ENCODE measurements at places on chromosomes 5 and 9. TPM values are rescaled to one million over a fixed set of nuclear protein-coding genes. Genes with fewer than 3 reads are reported as not detected.

Gene CRAT
- total RNA-seq: 33.6 TPM

Gene FAM169A
- 1.2 TPM for total RNA-seq

Gene MARVELD2
- total RNA-seq: 1.3 TPM

Gene TRPM3
- 0.50 TPM for total RNA-seq

Gene CDC25C
- total RNA-seq: 0.26 TPM

Gene PCDHA8
- total RNA-seq: 0.33 TPM

Gene IL33
- 1.3 TPM for total RNA-seq

Gene DOCK2
- total RNA-seq: 3.6 TPM

Gene OTULINL
- total RNA-seq: 0.17 TPM

Gene MAMDC4
- 4.6 TPM for total RNA-seq

Gene IL3
- not detected for total RNA-seq

Gene RIMOC1
- 16.2 TPM for total RNA-seq

Gene ADRA1B
- total RNA-seq: 0.26 TPM

Gene C9orf153
- total RNA-seq: 0.51 TPM

Gene PLCXD3
- total RNA-seq: 1.3 TPM

Gene PPP3R2
- not detected for total RNA-seq

Gene CDKN2B
- total RNA-seq: 44.9 TPM

Gene OTP
- not detected for total RNA-seq

Gene MAMDC2
- 5.4 TPM for total RNA-seq

Gene LCN1
- total RNA-seq: not detected

Gene CFAP77
- 0.26 TPM for total RNA-seq

Gene MACIR
- total RNA-seq: 3.5 TPM

Gene GPR150
- 0.33 TPM for total RNA-seq

Gene PRSS3
- 0.26 TPM for total RNA-seq

Gene JMY
- 27.2 TPM for total RNA-seq

Gene LECT2
- not detected for total RNA-seq

Gene ZNF366
- total RNA-seq: not detected

Gene KIF24
- total RNA-seq: 0.51 TPM

Gene MLANA
- total RNA-seq: not detected

Gene IPPK
- 11.1 TPM for total RNA-seq

Gene FLT4
- 0.17 TPM for total RNA-seq

Gene PKD2L2
- 0.26 TPM for total RNA-seq

Gene EIF4E1B
- total RNA-seq: not detected

Gene AGTPBP1
- 10.7 TPM for total RNA-seq

Gene RFESD
- 3.1 TPM for total RNA-seq

Gene NRG2
- 0.51 TPM for total RNA-seq

Gene ENHO
- total RNA-seq: under 0.01 TPM

Gene MTAP
- total RNA-seq: 28.8 TPM

Gene FOXD1
- 0.77 TPM for total RNA-seq

Gene PAEP
- total RNA-seq: not detected

Gene KIAA0825
- total RNA-seq: 3.6 TPM

Gene TPRN
- 5.1 TPM for total RNA-seq

Gene WDR70
- total RNA-seq: 37.5 TPM

Gene DRD1
- 2.6 TPM for total RNA-seq

Gene ADAMTS12
- total RNA-seq: 10.7 TPM

Gene IFNA21
- total RNA-seq: not detected

Gene PLPP7
- total RNA-seq: 8.2 TPM

Gene PRXL2C
- total RNA-seq: 29.3 TPM

Gene GRIN1
- total RNA-seq: not detected

Gene ENTREP1
- under 0.01 TPM for total RNA-seq

Gene GGTA1
- total RNA-seq: under 0.01 TPM

Gene HBEGF
- 1.8 TPM for total RNA-seq

Gene BTNL3
- not detected for total RNA-seq

Gene LHX6
- not detected for total RNA-seq

Gene ACTBL2
- total RNA-seq: under 0.01 TPM

Gene SMIM33
- not detected for total RNA-seq

Gene COL23A1
- total RNA-seq: not detected

Gene FGF1
- total RNA-seq: 0.77 TPM
